ENCODE measurements at places on chromosomes 3 and 15. TPM values are rescaled to one million over a fixed set of nuclear protein-coding genes. Genes with fewer than 3 reads are reported as not detected.

GRCh38 chr15:69861331-69862171 lies 236.2 kb downstream of the TLE3 start:
- H3K36me3 ChIP-seq = no peaks in the 10 kb centered on the region
- no peak for DNase-seq
- peaks cover 8% of the 10 kb centered on the region for H3K4me1 ChIP-seq
- H3K4me3 ChIP-seq = no peak overlapping the region

DNA sequence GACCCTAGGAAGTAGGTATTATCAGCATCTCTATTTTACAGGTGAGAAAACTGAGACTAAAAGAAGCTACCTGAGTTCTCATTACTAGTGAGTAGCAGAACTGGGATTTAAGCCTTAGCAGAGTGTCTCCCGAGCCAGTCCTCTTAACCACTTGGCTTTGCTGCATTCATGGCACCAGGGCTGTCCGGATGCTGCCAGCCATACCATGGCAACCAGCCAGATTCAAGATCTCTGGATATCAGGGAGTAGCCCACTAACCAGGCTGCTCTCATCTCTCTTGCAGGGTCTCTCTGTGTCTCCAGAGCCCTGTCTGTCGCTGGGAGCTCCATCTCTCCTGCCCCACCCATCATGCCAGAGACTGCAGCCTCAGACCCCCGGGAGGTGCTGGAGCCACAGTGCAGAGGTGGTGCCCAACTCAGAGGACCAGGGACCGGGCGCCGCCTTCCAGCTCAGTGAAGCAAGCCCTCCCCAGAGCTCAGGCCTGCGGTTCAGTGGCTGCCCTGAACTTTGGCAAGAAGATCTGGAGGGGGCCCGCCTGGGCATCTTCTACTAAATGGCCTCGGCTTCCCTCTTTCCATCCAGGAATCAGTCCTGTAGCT lies 1.7 kb downstream of the MESP2 start:
- H3K4me3 ChIP-seq = no peak overlapping the region
- H3K27ac ChIP-seq = no peak overlapping the region
- peaks cover 3% of the 10 kb centered on the region for H3K4me1 ChIP-seq
- peaks cover 46% of the 10 kb centered on the region for H3K27me3 ChIP-seq
- H3K36me3 ChIP-seq = no peaks in the 10 kb centered on the region

- H3K4me3 ChIP-seq = no peak overlapping the region
- no peaks in the 10 kb centered on the region for H3K4me1 ChIP-seq
- DNase-seq = no peak
- no peaks in the 10 kb centered on the region for H3K27me3 ChIP-seq
- no peak overlapping the region for H3K27ac ChIP-seq
Observed at GRCh38 chr3:64191822-64192221, 33.4 kb downstream of the PRICKLE2 start.

DNA sequence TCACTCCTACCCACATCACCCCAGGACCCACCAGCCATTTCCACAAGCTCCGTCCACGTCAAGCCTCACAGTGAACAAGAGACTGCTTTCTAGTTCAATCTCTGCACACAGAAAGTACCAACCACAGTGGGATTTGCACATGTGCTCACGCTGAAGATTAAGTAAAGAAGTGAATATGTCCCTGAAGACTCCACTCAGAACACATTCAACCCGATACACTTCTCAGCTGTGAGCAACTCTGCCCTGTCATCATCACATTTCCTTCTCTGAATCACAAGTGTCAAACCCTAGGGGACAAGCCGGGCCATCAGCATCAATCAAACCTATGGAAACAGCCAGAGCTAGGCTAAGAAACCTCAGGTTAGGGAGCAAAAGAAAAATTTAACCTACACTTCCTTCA lies 1.9 kb downstream of the STIMATE start:
- peak overlapping the region; percentile 91 for H3K4me3 ChIP-seq
- no peak overlapping the region for H3K27ac ChIP-seq

DNA sequence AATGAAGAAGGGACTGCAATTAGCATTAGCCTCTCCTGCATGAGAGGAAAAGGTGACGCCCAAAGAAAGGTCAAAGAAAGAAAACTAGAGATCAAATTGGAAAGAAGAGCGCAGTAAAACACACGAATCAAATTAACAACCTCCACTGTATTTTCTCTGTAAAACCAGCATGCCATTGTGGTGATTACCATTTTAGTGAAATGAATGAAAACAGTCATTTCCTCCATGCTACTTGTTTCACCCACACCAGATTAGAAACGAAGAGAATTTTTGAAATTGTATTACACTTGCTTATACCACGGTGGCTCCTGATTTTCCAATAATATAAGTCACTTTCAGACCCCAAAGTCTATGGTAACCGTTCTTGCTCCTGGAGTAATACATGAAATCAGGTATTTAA lies 71.6 kb downstream of the SUMF1 start:
- H3K36me3 ChIP-seq = peaks cover 6% of the 10 kb centered on the region
- DNase-seq = no peak
- no peaks in the 10 kb centered on the region for H3K4me1 ChIP-seq
- no peak overlapping the region for H3K27ac ChIP-seq

GRCh38 chr3:105771392-105771791 lies 97.4 kb downstream of the CBLB start:
- no peaks in the 10 kb centered on the region for H3K4me1 ChIP-seq
- H3K27ac ChIP-seq = no peak overlapping the region
- no peak for DNase-seq
- H3K27me3 ChIP-seq = no peaks in the 10 kb centered on the region
- no peak overlapping the region for H3K4me3 ChIP-seq

- no peak overlapping the region for H3K4me3 ChIP-seq
- peaks cover 6% of the 10 kb centered on the region for H3K27me3 ChIP-seq
- no peak for DNase-seq
- no peak overlapping the region for H3K27ac ChIP-seq
- no peaks in the 10 kb centered on the region for H3K4me1 ChIP-seq
Observed at GRCh38 chr15:57652481-57652880, 54.0 kb upstream of the POLR2M start.

GRCh38 chr15:85950101-85950500 lies 129.6 kb upstream of the AGBL1 start:
- no peak overlapping the region for H3K4me3 ChIP-seq
- no peaks in the 10 kb centered on the region for H3K36me3 ChIP-seq
- H3K27me3 ChIP-seq = no peaks in the 10 kb centered on the region
- no peaks in the 10 kb centered on the region for H3K4me1 ChIP-seq
- DNase-seq = no peak

GRCh38 chr3:177746337-177746933 lies 549.2 kb upstream of the TBL1XR1 start:
- no peak for DNase-seq
- H3K36me3 ChIP-seq = no peaks in the 10 kb centered on the region
- peaks cover 22% of the 10 kb centered on the region for H3K4me1 ChIP-seq
- no peaks in the 10 kb centered on the region for H3K27me3 ChIP-seq

- no peaks in the 10 kb centered on the region for H3K27me3 ChIP-seq
- DNase-seq = no peak
- H3K27ac ChIP-seq = no peak overlapping the region
- no peaks in the 10 kb centered on the region for H3K4me1 ChIP-seq
- no peak overlapping the region for H3K4me3 ChIP-seq
- no peaks in the 10 kb centered on the region for H3K36me3 ChIP-seq
Observed at GRCh38 chr3:80192936-80193335, 425.1 kb upstream of the ROBO1 start.

DNA sequence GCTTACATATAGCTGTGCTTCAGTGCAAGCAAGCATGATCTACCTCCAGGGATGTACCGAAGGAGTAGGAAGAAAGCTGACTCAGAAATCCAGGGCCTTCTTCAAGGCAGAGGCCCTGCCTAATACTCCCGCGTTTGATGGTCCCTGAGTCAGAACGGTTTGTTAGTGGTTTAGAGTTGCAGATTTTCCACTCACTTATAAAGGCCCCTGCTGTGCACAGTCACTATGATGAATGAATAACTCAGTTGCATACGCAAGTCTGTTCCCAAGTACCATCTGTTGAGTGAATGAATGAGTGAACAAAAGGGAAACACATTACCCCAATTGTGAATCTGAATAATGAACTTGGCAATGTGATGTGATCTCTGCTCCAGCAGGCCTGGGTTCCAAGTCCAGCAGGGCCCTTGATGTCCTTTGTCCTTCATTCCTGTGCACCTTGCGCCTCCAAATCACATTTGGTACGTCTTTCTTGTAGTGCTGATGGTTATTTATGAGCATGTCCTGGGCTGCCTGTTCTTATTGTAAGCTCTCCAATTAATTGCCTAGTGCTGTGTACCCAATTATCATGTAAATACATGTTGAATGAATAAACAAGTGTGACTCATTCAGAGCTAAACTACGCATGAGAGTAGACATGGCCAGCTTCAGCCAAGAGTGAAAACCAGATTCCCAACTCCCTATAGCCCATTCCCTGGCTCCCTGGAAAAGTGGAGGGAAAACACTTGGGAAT lies 85.3 kb upstream of the LIMD1 start:
- DNase-seq = no peak
- peaks cover 11% of the 10 kb centered on the region for H3K36me3 ChIP-seq
- H3K4me1 ChIP-seq = peaks cover 12% of the 10 kb centered on the region
- no peaks in the 10 kb centered on the region for H3K27me3 ChIP-seq
- no peak overlapping the region for H3K27ac ChIP-seq

- no peak overlapping the region for H3K27ac ChIP-seq
- no peak for DNase-seq
- H3K27me3 ChIP-seq = no peaks in the 10 kb centered on the region
- no peaks in the 10 kb centered on the region for H3K36me3 ChIP-seq
- no peak overlapping the region for H3K4me3 ChIP-seq
- no peaks in the 10 kb centered on the region for H3K4me1 ChIP-seq
Observed at GRCh38 chr3:82938821-82939328, 1177.4 kb upstream of the GBE1 start.

DNA sequence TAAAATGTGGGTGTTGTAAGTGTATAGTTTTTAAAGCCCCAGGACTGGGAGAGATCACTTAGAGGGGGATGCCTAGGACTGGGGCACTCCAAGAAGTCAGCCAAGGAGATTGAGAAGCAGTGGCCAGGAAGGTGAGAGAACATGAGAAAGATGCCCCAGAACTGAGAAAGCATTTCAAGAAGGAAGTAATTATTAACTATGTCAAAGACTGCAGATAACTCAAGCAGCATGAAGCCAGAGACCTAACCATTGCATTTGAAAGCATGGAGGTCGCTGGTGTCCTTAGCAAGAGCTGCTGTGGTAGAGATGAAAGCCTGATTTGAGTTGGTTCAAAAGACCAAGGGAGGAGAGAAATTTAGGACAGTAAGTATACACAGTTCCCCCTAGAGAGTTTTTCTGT lies 30.6 kb upstream of the SLC2A2 start:
- no peaks in the 10 kb centered on the region for H3K36me3 ChIP-seq
- H3K27ac ChIP-seq = no peak overlapping the region
- no peaks in the 10 kb centered on the region for H3K4me1 ChIP-seq
- no peak for DNase-seq

DNA sequence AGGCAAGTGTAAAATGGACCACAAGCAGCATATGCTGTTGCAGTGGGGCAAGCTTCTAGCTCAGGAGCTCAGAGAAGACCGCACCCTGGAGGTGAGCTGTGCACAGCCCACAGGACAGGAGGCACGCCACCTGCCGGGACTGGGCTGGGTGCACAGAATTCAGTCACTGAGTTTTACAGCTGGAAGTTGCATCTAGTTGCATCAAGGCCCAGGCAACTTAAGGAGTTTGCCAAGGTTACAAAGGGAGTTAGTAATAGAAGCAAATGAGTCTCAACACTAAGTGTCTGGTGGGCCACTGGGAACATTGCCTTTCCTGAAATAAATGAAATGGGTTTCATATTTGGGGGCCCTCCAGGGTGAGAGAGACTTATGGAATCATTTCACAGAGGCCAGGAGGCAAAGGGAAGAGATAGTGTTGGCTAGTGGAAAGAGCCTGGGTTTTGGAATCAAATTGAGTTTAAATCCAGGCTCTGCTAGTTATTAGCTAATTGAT lies 36.0 kb upstream of the TIMP4 start:
- DNase-seq = no peak
- no peak overlapping the region for H3K4me3 ChIP-seq
- no peaks in the 10 kb centered on the region for H3K27me3 ChIP-seq
- H3K27ac ChIP-seq = no peak overlapping the region
- no peaks in the 10 kb centered on the region for H3K4me1 ChIP-seq

DNA sequence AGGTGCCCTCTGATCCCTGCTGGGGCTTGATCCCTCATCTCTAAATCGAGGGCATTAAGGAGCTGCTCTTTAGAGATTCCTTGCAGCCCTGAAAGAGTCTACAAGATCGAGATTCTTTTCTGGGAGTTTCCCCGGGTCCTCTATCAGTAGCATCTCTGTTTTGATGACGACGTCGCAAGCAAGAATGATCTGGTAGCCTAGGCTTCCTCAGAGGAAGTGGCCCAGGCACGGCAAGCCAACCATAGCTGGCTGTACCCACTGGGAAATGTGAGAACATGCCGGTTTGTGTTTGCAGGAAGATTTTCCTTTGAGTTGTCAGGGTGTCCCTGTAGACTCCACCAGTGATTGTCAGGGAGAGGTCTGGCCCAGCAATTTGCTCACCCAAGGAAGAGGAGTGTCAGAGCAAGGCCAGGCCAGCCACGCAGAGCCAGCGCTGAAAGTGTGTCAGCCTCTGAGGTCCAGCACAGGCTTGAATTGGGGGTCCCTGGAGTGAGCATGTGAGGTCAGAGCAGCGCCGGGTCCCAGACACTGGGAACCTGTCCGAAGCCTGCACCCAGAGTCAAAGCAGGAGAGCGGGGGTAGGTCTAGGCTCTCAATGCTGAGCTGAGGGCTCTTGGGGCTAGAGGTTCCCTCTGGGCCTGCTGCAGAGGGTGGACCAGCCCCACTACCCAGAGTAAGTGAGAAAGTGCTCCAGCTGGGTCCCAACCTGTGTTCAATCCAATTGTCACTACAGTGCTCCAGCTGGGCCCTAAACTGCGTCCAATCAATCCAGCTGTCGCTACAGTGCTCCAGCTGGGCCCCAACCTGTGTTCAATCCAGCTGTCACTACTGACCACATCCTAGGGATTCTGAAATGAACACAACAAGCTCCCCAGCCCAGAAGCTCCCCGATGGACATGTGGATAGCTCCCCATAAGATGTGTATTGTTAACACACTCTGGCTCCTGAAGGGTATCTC lies 95.7 kb downstream of the CHDH start:
- H3K27ac ChIP-seq = peak overlapping the region; percentile 9
- no peak for DNase-seq
- no peaks in the 10 kb centered on the region for H3K27me3 ChIP-seq

DNA sequence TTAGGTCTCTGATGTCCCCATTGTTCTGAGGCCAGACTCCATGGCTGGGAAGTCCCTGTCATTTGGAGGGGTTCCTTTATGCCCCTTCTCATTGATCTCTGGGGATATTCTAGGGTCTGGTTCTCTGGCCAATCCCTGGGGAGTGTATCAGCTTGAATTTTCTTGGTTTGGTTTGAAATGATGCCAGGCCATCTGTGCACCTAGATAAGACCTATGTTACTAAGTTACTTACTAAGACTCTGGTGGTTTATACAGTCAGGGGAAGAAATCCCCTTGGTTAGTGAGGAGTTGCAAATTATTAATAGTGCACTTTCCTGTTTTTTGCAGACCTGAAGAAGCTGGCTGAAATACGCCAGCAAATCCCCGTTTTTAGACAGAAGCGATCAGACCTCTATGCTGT lies 20.3 kb downstream of the NIT2 start:
- no peaks in the 10 kb centered on the region for H3K27me3 ChIP-seq
- no peak for DNase-seq
- H3K4me1 ChIP-seq = no peaks in the 10 kb centered on the region
- H3K36me3 ChIP-seq = peaks cover 10% of the 10 kb centered on the region
- H3K27ac ChIP-seq = no peak overlapping the region

GAP43 gene
- polyA plus RNA-seq = 0.68 TPM

TMC3 gene
- 0.07 TPM for polyA plus RNA-seq

TRPC1 gene
- 7.1 TPM for polyA plus RNA-seq

CFAP92 gene
- polyA plus RNA-seq = 2.0 TPM

SKOR1 gene
- polyA plus RNA-seq = 0.46 TPM

NTRK3 gene
- 5.8 TPM for polyA plus RNA-seq

PLS1 gene
- 2.0 TPM for polyA plus RNA-seq
